ENCODE measurements at places on chromosomes 2 and 18.

DNA sequence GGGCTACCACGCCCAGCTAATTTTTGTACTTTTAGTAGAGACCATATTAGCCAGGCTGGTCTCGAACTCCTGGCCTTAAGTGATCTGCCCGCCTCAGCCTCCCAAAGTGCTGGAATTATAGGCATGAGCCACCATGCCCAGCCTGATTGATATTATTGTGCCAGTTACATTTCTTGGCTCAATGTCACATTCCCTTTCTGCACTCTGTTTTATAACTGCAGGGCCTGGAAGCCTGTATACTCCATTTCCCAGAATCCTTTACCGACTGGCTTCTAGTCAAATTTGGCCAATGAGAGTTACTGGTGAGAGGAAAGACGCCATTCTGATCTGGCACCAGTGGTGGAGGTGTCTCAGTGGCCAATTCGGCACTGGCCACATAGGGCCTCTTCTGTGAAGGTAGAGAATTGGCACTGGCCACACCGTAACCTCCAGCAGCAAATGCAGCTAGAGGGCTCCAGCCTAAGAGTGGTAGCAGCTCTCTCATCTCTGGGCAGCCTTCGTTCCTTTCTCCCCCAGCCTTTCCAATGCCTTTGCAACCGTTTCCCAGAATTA lies 16.9 kb upstream of the CFAP36 start:
- no peak for DNase-seq

DNA sequence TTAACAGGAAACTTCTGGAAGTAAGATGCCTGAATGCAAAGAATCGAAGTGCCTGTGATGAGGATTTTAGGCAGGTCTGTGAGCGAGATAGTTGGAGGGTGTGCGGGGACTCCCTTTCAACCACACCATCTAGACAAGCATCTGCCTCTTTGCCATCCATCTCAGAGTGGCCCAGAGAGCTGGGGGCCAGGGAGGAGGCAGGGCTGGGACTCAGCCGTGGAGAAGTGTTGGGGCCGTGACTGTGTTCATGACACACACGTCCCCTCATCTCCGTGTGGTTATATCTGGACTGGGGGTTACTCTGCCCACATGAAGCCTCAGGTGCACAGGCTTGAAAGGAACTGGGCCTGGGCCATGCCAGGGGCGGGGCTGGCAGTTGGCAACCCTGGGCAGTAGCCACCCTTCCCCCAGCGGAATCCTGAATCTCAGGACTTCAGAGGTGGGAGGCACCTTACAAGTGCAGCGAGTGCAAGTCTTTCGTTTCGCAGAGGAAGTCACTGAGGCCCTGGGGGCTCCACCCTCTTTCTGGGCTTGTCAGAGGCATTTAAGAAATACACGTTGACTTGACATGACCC lies 112.5 kb downstream of the SLC4A3 start:
- no peak for DNase-seq

- DNase-seq, result no peak
These were observed 1908.4 kb upstream of the PIK3C3 start for GRCh38 chr18:40046596-40046995.

DNA sequence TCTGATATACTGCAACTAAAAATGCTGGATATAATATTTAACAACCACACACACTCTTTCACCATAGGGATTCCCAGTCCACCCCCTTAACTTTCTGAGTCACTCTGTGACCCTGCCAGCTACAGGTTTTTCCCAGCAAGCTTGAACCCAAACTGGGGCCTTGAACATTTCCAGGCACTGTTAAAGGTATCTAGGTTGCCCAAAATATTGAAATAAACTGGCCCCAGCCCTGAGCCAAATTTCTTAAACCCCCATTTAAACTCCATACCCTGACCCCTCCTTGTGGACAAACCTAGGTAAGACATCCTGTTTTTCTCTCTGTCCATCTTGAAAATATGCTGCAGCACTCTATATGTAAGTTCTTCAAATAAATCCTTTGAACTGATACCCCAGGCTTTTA lies 19.7 kb upstream of the DCTN1 start:
- DNase-seq, result no peak

- DNase-seq, result no peak
These were observed 75.1 kb downstream of the CIB4 start for GRCh38 chr2:26566081-26566375.

DNA sequence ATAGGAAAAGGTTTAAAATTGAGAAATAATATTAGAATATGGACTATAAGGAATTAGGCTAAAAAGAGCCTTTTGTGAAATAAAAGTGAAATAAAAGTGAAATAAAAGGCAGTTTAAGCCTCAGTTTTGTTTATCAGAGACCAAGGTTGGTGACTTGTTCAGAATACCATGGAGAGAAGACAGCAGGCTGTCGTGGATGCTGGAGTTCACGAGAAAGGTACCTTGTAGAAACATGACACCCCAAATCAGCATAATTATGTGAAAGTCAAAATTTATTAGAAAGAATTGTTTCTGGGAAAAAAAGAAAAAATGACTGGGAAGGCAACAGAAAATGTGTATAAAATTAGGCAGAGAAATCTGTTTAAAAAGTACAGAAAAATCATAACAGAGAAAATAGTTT lies 46.5 kb upstream of the SPAG16 start:
- DNase-seq, result no peak

GRCh38 chr2:2812117-2812516 lies 481.0 kb upstream of the MYT1L start:
- no peak for DNase-seq
